CD8-positive, alpha-beta T cell (primary cell): ENCODE measurements at places on chromosomes 1 and 21. TPM values are rescaled to one million over a fixed set of nuclear protein-coding genes. Genes with fewer than 3 reads are reported as not detected.

GRCh38 chr21:44702973-44703730 lies 6.2 kb downstream of the KRTAP10-12 start:
- peak; percentile 5 for DNase-seq

- DNase-seq: no peak
These were observed 25.8 kb downstream of the PTPN14 start for GRCh38 chr1:214525535-214526019.

DNA sequence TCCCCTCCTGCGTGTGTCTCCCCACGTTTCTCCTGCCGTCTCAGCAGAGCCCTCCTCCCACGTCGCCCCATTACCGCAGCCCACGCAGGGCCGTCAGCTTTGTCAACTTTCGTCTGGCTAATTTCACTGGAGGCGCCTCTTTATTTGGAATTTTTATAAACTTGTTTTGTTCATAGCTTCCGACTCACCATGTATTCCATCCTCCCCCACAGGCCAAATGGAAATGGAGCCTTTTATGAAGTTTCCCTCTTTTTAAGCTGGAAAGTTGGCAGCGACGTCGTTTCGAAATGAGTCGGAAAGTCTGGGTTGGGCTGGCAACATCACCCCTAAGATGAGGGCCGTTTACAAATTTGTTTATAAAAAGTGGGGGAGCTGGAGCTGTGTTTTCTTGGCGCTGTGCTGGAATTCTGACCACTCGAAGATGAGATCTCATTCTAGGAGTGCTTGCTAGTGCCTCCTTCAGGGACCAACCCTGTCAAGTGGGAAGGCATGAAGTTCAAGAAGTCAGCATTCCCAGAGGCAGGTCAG lies 23.7 kb upstream of the SLC45A1 start:
- DNase-seq: no peak

GRCh38 chr1:41495210-41495948 lies 10.9 kb upstream of the EDN2 start:
- no peak for DNase-seq

DNA sequence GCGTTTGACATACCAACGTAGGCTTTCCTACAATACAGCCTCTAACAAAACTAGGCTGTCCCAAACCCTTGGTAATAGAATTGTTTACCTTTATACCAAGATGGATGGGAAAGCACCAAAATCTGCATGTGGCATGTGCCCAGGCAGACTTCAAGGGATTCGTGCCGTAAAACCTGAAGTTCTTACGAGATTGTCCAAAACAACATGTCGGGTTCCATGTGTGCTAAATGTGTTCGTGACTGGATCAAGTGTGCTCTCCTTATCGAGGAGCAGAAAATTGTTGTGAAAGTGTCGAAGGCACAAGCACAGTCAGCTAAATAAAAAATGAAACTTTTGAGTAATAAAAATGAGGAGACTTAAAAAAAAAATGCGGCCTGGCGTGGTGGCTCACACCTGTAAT lies 5.1 kb downstream of the RPS27 start:
- no peak for DNase-seq

DNA sequence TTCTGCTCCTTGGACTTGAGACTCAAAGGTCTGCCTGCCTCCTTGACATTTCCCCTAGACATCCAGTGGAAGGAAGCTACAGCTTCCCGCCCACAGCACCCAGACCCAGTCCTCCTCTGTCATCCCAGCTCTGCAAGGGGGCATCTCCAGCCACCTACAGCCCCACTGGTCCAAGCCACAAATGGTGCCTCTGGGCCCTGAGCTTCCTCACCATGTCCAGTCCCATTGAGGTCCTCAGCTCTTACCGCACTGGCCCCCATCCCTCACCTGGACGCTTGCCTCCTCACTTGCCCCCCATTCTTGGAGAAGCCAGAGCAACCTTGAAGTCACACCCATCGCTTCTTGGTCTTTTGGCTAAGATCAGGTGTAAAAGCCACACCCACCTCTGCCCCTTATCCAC lies 13.2 kb downstream of the PODN start:
- no peak for DNase-seq

DNA sequence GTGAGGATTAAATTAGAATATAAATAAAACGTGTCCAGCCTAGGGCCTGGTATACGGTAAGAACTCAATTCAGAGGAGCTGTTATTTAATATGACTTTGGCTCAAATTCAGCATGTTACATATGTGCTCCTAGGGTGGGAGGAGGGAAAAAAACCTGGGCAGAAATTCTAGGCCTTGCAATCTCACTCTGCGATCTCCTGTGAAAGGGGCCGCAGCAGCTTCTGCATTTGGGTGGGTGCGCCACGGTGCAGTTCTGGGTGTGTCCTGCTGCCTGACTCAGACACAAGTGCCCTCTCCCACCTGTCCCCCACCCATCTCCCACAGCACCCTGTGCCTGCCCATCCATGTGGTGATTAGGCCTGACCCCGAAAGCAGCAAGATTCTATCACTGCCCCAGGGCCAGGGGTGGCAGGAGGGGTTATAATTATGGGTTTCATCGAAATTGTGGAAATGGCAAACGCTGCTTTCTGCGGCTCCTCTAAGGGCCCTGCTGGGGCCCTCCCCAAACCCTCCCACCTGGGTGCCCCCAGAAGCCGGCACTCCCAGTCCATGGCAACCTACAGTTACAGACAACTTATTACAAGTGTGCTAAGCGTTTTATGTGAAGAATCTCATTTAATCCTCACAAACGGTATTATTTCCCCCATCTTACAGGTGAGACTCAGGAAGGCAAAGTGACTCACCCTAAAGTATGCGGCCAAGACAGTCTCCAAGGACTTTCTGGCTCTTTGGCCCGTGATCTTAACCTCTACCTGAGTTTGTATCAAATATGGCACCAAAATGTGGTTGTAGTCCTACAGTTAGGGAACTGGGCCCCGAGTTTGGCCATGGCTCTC lies 25.5 kb upstream of the GRHL3 start:
- DNase-seq: no peak

- DNase-seq: no peak
These were observed 403 bp upstream of the C1orf122 start for GRCh38 chr1:37807220-37807554.

- DNase-seq: no peak
These were observed 37.0 kb upstream of the RCAN3 start for GRCh38 chr1:24465638-24466037.

The LCA5L gene
- total RNA-seq: not detected

The UTS2 gene
- 0.60 TPM for total RNA-seq

DNA sequence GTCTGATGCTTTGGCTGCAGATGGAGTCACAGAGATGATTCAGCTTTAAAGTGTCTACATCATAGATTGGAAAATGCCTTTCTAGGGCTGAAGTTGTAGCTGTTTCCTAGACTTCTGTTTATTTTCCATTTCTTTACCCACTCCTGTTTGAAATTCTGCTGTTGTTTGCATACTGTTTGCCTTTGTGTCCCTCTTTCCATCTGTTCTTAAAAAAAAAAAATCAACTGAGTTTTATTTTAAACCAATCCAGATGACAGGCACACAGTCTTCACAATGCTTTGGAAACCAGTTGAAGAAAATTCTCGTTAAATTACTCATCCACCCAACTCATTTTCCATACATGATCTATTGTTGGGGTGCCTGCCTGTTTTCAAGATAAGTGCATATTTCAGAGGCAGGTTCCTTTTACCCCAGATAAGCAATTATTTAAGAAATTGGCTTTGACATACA lies 245.9 kb downstream of the DISC1 start:
- no peak for DNase-seq

The TENT5C gene
- 150 TPM for total RNA-seq

- no peak for DNase-seq
These were observed 112.3 kb upstream of the COL11A1 start for GRCh38 chr1:103220631-103221041.

DNA sequence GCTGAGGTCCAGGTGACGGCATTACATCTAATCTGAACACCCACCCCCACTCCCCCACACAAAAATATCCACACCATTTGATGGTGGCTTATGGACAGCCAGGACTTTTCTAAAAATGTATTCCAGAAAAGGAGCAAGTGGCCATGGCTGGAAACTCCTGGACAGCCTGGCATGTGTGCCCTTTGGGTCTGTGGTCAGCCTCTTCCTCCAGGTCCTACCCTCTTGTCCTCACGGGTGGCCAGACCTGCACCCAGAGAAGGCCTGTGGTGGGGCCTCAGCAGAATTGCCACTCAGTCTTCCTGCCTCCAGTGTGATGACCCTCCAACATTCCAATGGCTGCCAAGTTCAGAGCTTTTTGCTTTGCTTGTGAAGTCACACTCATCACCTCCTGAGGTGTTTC lies 600.6 kb downstream of the AJAP1 start:
- no peak for DNase-seq

The SLC1A7 gene
- not detected for total RNA-seq

- DNase-seq: no peak
These were observed 52.7 kb downstream of the UBE2T start for GRCh38 chr1:202289009-202289408.

The ATP6V1G3 gene
- not detected for total RNA-seq

DNA sequence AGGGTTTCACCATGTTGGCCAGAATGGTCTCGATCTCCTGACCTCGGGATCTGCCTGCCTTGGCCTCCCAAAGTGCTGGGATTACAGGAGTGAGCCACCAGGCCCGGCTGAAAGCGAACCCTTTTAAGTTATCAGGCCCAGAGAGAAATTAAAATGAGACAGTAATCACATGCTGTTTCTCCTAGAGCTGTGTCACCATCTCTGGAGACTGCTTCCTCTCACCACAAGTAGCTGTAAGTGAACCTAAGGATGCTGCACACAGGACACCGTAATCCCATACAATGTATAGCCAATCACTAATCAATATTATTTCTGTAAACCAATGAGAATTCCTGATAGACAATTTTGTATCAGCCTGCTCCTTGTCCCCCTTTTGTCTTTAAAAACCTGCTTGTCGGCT lies 5.7 kb upstream of the CSTB start:
- no peak for DNase-seq

DNA sequence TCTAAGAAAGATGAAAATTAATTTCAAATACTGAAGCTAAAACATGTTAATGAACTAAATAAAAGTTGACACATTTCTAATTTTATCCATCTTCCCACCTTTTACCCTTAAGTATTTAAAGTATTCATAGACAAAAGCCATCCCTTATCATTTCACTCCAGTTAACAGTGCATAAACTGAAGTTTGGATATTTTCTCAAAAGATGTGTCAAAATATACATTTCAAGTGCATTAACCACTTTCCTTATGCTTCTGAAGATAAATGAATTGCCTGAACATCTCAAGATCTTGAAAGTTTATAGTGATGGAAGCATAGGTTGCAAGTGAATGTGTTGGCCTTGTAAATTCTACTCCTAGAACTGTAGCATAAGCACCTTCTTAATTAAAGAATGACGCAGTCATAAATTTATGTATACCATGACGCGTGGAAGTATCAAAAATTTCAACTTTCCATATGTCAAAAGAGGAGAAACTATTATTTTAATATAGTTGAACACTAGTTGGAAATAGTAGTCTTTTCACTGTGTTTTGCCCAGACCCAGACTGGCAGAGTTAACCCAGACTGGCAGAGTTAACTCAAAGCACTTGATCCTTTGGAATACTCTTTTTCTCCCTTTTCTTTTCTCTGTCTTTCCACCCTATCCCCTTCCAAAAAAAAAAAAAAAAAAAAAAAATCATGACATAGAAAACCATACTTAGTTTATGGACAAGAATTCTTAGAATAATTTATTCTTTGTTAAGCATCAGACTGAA lies 282.6 kb upstream of the C1orf105 start:
- DNase-seq: no peak

The PRXL2B gene
- total RNA-seq: 15.9 TPM

The ANKRD34A gene
- 0.62 TPM for total RNA-seq

The RPE65 gene
- total RNA-seq: not detected

DNA sequence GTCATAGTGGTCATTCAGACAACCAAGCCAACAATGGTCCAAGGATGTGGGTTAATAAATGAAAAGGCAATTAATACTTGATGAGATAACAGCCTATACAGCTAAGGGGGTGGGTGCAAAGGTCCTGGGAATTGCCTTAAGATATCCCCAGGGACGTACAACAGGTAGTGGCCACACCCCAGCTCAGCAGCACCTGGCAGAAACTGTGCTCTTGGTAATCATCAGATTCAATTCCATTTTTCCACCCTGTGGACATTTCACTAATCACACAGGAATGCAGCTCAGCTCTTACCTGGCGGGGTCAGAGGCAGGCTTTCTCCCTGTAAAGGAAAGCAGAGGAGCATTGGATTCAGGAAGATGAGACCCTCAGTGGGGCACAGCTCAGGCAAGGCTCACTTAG lies 32.9 kb downstream of the FCRL5 start:
- no peak for DNase-seq

The KRTAP13-4 gene
- total RNA-seq: not detected

GRCh38 chr1:15428815-15429435 lies 9.3 kb upstream of the CTRC start:
- no peak for DNase-seq

DNA sequence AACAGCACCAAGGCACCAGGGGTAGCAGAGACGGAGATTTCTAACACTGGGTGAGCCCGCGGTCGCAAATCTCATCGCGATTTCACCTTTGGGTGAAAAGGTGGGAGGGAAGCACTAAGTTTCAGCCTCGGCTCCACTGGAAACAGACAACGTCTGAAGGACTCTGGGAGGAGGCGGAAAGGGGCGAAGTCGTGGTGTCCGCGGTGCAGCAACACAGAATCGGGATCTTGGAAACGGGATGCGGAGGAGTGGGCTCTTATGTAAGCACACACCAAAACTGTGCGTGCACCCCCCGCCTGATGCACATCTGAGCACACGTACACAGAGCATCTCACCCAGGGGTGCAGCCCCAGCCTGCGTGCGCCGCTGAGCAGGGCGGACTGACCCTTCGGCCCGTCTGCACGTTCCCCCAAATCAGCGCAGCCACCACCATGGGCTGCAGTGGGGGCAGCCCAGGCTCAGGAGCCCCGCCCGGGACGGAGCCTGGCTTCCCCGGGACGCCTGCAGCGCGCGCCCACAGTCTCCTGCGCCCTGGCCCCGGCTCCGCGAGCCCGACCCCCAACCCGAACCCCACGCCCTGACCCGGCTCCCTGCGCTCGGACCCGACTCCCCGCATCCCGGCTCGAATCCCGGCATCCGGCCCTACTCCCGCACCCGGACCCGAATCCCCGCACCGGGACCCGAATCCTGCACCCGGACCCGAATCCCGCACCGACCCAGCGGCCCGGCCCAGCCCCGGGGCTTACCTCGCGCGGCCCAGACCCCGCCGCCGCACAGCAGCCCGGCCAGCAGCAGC lies 670 bp downstream of the CLSTN1 start:
- peak; percentile 32 for DNase-seq
